Endothelial cell of umbilical vein (primary cell): ENCODE measurements at places on chromosomes 6 and 20. TPM values are rescaled to one million over a fixed set of nuclear protein-coding genes. Genes with fewer than 3 reads are reported as not detected.

GRCh38 chr6:40022867-40023266 is 88.6 kb upstream of the MOCS1 start:
- no peaks in the 10 kb centered on the region for H3K27me3 ChIP-seq
- no peak for DNase-seq
- no peak overlapping the region for H3K27ac ChIP-seq
- no peak overlapping the region for H3K4me3 ChIP-seq
- no peaks in the 10 kb centered on the region for H3K4me1 ChIP-seq

- H3K27me3 ChIP-seq = peaks cover 16% of the 10 kb centered on the region
- H3K36me3 ChIP-seq = no peaks in the 10 kb centered on the region
- H3K4me3 ChIP-seq = no peak overlapping the region
- H3K4me1 ChIP-seq = no peaks in the 10 kb centered on the region
Observed at GRCh38 chr6:157249826-157250225, 73.5 kb downstream of the TMEM242 start.

DNA sequence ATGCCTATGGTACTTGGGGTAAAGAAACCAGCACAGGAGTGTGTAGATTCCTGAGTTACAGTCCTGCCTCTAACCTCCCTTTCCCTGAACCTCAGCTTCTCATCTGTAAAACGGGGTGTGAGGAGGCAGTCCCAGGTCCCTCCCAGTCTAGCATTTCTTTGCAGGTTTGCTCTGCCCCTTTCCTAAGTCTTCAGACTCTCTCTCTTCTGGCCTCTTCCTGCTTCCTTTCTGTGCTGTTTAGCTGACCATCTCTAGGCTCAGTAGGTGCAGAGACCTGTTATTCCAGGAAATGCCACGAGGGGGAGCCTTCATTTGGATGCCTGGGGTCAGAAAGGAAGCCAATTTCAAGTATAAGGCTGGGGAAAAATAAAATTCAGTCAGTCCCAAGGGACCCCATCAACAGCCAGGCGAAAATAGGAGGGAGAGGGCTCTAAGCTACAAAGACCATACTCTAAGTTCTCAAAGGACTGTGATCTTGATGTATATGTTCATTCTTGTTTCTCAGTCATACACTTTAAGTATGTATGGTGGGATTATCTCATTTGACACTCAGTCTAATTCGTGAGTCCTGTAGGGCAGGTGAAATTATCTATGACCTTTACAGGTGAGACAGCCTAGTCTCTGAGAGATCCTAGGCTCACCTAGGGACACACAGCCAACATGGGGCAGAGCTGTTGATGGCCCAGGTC is 89.1 kb downstream of the NCR2 start:
- H3K36me3 ChIP-seq = no peaks in the 10 kb centered on the region
- DNase-seq = peak; percentile 77
- H3K4me1 ChIP-seq = no peaks in the 10 kb centered on the region
- peaks cover 37% of the 10 kb centered on the region for H3K27me3 ChIP-seq

The PEX7 gene
- 3.5 and 3.7 TPM in 2 replicates for total RNA-seq

DNA sequence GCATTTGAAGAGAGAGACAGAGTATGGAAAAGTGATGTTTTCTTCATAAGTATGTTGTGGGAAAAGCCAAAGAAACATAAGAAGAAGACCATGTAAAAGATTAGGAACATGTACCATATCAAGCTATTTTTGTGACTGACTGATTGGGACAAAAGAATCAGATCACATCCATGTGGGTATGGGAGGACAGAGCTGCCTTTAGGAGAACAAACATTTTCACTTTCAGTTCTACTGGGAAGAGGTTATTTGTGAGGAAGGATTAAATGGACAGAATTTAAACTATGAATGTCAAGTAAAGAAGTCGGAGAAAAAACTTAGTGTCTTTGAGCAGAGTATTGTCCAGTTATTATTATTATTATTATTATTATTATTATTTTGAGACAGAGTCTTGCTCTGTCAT is 124.4 kb upstream of the HCRTR2 start:
- H3K4me3 ChIP-seq = no peak overlapping the region
- H3K4me1 ChIP-seq = no peaks in the 10 kb centered on the region
- H3K27me3 ChIP-seq = no peaks in the 10 kb centered on the region
- H3K27ac ChIP-seq = no peak overlapping the region
- no peaks in the 10 kb centered on the region for H3K36me3 ChIP-seq

The TMEM181 gene
- 33.5 and 34.5 TPM in 2 replicates for total RNA-seq

GRCh38 chr20:33811776-33812151 is 616 bp downstream of the CHMP4B start:
- H3K4me1 ChIP-seq = peaks cover 23% of the 10 kb centered on the region
- H3K27me3 ChIP-seq = no peaks in the 10 kb centered on the region
- H3K27ac ChIP-seq = peak overlapping the region; percentile 96
- peaks cover 3% of the 10 kb centered on the region for H3K36me3 ChIP-seq

GRCh38 chr20:50003253-50003656 is 20.5 kb downstream of the SNAI1 start:
- no peak overlapping the region for H3K4me3 ChIP-seq
- no peak for DNase-seq
- H3K27me3 ChIP-seq = no peaks in the 10 kb centered on the region
- no peak overlapping the region for H3K27ac ChIP-seq
- H3K36me3 ChIP-seq = no peaks in the 10 kb centered on the region
- no peaks in the 10 kb centered on the region for H3K4me1 ChIP-seq

DNA sequence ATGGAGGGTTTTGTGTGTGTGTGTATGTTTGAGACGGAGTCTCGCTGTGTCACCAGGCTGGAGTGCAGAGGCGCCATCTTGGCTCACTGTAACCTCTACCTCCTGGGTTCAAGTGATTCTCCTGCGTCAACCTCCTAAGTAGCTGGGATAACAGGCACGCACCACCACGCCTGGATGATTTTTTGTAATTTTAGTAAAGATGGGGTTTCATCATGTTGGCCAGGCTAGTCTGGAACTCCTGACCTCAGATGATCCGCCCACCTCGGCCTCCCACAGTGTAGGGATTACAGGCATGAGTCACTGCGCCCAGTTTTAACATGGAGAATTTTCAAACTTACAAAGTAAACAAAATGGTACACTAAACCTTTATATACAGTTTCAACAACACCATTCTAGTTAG is 22.8 kb downstream of the AMD1 start:
- no peak overlapping the region for H3K27ac ChIP-seq
- no peak overlapping the region for H3K4me3 ChIP-seq
- H3K27me3 ChIP-seq = no peaks in the 10 kb centered on the region
- peaks cover 14% of the 10 kb centered on the region for H3K36me3 ChIP-seq
